Stimulated activated CD8-positive, alpha-beta memory T cell treated with anti-CD3 and anti-CD28 coated beads, Interleukin-7, amount 100 ng/mL, for 1 hour (primary cell): ENCODE measurements at places on chromosomes 12 and 14.

- DNase-seq = no peak
Measured at GRCh38 chr14:91282954-91283645, 38.6 kb upstream of the GPR68 start.

DNA sequence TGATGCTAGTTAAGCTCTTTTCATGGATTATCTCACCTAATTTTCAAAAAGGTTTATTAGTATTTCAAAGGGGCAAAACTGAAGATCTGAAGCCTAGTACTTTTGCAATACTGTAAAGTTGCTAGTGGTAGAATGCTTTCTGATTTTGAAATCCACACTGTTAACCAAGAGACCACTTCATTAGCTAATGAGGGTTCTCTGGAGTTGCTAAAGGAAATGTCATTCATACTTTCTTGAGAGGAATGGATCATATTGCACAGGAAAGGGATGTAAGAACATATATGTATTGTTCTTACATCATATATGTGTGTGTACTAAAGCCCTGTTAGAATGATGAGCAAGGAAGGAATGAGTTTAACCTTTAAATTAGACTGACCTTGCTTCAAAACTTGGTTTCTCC, 39.0 kb upstream of the LDHB start:
- no peak for DNase-seq

GRCh38 chr12:89358805-89359204, 6.5 kb upstream of the DUSP6 start:
- DNase-seq = no peak

- DNase-seq = no peak
Measured at GRCh38 chr14:20624495-20625070, 16.9 kb downstream of the OR6S1 start.

DNA sequence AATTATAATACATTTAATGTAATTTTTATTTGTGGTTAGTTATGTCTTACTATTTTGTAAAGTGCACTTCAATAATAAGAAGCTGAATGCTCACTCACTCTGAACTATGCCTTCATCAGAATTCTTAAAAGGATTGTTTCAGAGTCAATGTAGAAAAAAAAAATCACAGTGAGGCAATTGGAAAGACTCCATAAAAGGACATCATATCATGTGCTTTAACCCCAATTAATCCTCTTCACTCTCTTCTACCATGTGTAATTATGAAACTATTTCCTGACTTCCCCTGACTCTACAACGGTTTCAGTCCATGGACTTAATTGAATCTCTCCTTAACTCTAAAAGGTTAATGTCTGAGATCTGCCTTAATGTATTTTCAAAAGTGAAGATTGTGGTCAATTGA, 250.4 kb upstream of the ALG10 start:
- DNase-seq = no peak

DNA sequence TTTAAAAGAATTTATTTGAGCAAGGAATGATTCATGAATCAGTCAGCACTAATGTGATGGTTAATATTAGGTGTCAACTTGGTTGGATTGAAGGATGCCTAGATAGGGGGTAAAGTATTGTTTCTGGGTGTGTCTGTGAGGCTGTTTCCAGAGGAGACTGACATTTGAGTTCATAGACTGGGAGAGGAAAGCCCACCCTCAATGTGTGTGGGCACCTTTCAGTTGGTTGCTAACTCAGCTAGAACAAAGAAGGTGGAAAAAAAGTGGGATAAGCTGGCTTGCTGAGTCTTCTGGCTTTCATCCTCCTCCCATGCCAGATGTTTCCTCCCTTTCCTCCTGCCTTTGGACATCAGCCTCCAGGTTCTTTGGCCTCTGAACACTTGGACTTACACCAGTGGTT, 47.2 kb downstream of the TESPA1 start:
- no peak for DNase-seq

- DNase-seq = no peak
Measured at GRCh38 chr14:99517643-99518381, 36.6 kb downstream of the CCNK start.

GRCh38 chr12:118061011-118061872, at the start of gene WSB2:
WSB2 (minus strand) TSS chr12:118061179; CDS start chr12:118061048, 131 bp downstream.
- peak; percentile 27 for DNase-seq

DNA sequence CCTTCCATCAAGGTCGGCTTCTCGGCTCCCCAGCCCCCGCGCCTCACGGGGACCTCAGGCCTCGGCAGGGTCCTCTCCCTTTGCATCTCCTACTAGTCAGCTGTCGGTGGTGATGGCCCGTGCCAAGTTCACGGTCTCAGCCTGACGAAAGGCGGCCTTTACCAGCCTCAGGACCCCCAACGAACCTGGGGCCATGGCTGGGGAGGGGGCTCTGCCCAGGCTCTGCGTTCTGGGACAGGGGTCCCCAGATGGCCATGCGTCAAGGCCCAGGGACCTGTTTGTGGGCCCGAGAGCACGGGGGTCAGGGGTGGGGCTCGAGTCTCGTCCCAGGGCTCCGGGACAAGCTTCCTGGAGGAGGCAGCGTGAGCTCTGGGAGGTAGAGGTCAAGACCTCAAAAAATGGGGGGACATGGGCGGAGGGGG, 32.8 kb upstream of the DEGS2 start:
- no peak for DNase-seq

DNA sequence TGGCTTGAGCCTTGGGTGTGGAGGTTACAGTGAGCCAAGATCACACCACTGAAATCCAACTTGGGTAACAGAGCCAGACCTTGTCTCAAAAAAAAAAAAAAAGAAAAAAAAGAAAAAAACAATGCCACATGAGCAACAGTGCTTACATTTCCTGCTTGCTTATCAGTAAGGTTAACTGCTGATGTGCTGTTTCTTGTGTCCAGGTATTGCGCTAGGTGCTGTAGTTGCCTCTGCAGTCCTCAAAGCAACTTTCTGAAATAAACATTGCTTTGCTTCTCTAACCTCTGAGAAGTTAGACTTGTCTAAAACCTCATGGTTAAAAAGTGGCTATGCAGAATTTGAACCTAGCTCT, 24.7 kb downstream of the RNF34 start:
- no peak for DNase-seq

- no peak for DNase-seq
Measured at GRCh38 chr12:70646850-70647249, 9.6 kb upstream of the PTPRB start.
